ENCODE measurements at places on chromosomes 11 and 22.

DNA sequence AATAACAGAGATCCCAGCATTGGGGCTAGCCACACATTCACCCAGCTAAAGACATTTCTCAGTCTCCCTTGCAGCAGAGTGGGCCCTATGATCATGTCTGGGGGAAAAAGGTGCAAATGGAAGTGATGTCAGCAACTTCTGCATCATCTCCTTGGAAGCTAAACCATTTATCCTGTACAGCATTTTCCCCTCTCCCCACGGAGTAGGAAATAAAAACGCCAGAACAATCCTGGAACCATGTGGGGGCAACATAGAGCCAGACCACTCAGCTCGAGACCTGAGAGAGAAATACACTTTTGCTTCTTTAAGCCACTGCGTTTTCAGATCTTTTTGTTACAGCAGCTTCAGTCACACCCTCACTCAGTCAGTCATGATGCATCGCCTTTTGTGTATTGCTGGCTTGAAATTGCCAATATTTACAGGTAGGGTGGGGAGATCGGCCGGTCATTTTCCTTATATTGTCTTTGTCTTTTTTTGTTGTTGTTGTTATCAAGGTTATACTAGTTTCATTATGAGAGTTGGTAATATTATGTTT lies 9.1 kb upstream of the RAC2 start:
- no peak for ATAC-seq

DNA sequence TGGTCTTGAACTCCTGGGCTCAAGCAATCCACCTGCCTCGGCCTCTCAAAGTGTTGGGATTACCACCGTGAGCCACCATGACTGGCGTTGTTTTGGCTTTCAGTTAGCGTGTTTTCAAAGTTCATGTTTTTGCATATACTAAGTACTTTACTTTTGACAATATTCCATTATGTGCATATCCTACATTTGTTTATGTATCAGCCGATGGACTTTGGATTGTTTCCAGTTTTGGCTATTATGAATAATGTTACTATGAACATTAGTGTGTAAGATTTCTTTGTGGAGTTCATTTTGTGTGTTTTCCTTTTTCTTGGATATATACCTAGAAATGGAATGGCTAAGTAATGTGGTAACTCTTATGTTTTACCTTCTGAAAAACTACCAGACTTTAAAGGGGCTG lies 9.9 kb downstream of the CSTF3 start:
- no peak for ATAC-seq

DNA sequence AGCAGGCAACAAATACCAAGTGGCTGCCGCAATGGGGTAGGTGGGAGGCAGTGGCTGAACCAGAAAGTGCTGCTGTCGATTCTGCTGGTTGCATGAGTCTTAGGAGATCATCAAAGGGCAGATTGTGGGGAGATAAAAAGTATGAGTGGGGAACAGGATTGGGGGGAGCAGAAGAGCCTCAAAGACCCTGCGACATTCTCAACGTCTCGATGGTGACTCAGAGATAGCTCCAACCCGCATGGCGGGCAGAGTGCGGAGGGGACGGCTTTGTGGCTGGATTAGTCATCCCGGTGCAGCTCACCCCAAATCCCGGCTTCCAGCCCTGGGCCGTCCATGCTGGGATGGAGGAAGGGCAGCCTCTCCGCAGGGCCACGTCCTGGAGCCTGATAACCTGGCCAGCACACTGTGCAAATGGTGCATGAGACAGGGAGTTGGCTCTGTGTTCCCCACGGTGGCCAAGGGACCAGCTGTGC lies 11.6 kb upstream of the RTN4R start:
- ATAC-seq: no peak

GRCh38 chr11:106827687-106828086 lies 190.6 kb downstream of the GUCY1A2 start:
- ATAC-seq: no peak
